Non-pigmented ciliary epithelial cell (primary cell): ENCODE measurements at places on chromosomes 6 and 20.

- DNase-seq: no peak
Measured at GRCh38 chr6:35719404-35719829, 17.4 kb upstream of the ARMC12 start.

DNA sequence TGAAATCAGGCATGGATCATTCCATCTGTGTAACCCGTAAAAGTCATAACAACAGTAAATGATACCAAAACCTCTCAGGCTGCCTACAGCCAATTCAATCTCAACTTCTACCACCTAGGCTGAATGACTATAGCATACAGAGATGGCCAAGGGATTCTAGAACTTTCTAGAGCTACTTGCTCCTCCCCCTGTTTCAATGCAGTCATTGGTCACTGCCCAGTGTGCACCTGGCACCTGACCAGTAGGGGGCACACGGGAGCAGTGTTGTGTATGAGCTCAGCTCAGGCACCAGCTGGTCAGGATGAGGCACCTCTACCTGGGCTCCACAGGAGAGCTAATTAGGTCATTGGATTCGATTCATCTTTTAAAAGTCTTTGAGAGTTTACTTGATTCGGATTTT lies 86.2 kb downstream of the PLEKHG1 start:
- no peak for DNase-seq

DNA sequence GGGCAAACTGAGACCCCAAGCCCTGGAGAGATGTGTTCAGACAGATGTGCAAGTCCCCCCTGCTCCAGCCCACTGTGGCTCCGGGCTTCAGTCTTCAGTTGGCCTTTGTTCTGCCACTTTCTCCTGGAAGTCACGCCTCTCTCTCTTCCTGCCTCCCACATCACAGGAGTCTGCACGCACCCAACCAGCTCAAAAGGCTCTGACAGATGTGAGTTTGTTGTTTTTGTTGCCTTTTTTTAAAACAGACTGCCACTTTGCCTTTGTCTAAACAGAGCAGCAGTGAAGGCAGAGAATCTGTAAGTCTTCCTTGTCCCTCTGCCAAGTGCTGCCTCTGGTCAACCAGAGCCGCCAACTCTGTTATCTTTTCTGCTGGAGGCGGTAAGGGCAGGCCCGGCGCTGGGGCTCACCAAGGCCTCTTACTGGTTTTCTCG lies 149.7 kb downstream of the TFAP2C start:
- no peak for DNase-seq

- DNase-seq: no peak
Measured at GRCh38 chr6:26173836-26174145, 86.6 kb downstream of the HFE start.

DNA sequence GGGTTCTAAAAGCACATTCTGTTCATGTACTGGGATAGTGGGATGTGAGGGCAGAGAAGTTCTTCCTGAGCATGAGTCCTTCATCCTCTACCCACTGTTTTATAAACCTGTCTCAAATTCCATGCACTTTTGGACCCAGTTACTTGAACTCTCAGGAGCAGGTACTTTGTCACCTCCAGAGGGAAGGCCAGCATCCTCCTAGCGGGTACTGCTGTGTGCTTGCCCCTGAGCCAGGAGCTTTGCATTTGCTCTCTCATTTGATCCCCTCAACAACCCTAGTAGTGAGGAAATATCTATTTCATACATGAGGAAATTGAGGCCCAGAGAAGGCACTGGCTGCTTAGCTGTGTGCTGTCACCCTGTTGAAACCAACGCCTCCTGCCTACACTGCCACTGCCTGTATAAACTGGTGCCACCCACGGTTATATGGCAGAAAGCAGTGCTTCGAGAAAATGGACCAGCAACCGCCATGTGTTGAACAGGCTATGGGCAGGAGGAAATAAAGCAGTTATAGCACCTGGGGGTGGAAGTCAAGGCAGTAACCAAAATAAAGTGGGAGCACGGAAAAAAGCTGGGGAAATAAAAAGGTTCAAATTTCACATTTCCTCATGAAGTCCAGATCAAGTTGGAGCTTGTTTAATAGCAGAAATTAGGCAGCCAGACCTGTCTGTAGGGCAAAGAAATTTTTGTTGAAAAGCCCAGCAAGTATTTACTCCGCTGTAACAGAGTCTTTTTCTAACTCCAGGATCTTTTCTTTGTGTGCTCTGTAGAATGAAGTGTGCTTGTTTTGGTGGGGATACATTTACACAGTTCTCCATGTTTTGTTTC lies 38.0 kb downstream of the KLHL31 start:
- no peak for DNase-seq

DNA sequence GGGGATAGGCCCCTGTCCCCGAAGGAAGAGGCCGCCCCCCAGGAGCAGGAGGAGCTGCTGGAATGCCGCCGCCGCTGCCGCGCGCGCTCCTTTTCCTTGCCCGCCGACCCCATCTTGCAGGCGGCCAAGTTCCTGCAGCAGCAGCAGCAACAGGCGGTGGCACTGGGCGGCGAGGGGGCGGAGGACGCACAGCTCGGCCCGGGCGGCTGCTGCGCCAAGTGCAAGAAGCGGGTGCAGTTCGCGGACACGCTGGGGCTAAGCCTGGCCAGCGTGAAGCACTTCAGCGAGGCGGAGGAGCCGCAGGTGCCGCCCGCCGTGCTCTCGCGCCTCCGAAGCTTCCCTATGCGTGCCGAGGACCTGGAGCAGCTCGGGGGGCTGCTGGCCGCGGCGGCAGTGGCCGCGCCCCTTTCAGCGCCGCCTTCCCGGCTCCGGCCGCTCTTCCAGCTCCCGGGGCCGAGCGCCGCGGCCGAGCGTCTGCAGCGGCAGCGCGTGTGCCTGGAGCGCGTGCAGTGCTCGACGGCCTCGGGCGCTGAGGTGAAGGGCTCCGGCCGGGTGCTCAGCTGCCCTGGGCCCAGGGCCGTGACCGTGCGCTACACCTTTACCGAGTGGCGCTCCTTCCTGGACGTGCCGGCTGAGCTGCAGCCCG lies 630 bp downstream of the PPP1R3G start:
- no peak for DNase-seq
